HTR-8/SVneo (cell line): ENCODE measurements at places on chromosomes 16 and 17.
A peak's percentile ranks its signal among the peaks of the same experiment; 100 is the strongest.

DNA sequence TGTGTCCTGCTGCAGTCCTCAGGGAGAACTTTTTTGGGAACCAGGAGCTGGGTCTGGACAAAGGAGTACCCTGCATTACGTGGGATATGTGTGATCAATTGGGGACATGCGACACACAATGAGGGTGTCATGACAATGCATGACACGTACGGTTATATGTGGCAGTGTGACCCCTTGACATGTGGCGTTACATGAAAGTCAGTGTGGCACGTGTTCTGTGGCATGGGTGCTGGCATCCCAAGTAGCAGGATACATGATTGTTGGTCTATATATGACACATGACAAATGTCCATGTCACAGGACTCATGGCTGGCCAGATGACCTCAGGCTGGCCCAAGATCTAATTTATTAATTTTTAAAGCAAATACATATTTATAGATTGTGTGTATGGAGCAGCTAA, 9.7 kb upstream of the CPNE2 start:
- DNase-seq: no peak

DNA sequence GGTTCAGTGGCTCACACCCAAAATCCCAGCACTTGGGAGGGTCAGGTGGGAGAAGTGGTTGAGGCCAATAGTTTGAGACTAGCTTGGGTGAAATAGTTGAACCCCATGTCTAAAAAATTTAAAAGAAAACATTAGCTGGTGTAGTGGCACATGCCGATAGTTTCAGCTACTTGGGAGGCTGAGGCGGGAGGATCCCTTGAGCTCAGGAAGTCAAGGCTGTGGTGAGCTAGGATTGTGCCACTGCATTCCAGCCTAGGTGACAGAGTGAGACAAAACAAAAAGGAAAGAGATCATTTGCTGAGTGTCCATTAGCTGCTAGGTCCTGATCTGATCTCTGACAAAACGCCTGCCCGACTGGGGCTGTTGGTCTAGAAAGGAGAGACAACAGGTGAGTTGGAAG, 14.1 kb upstream of the DBNDD1 start:
- DNase-seq: no peak

GRCh38 chr17:60390925-60391470, 935 bp downstream of the USP32 start:
- peak; percentile 31 for DNase-seq

- no peak for DNase-seq
Observed at GRCh38 chr16:65702707-65703402, 581.0 kb upstream of the CDH11 start.

GRCh38 chr17:62693616-62694409, 66.3 kb downstream of the MRC2 start:
- no peak for DNase-seq

- DNase-seq: no peak
Observed at GRCh38 chr17:830950-831349, 48.8 kb downstream of the MRM3 start.

DNA sequence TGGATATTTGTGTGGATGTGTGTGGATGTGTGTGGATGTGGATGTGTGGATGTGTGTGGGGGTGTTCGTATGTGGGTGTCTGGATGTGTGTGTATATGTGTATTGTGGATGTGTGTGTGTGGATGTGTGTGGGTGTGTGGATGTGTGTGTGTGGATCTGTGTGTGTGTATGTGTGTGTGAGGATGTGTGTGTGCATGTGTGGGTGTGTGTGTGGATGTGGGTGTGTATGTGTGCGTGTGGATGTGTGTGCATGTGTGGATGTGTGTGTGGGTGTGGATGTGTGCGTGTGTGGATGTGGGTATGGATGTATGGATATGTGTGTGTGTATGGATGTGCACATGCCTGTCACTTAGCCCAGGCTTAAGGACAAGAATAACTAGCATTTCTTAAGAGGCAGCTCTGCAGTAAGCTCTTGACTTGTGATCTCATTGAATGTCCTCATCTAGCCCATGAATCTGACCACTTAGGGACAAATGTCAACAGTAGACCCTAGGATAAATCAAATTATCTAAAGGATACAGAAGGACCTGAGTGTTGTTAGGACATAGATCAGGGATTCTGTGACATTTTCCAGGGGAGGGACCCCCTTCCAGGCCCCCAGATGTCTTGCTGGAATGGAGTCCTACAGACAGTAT, 83.5 kb downstream of the BMERB1 start:
- DNase-seq: no peak

GRCh38 chr16:87955302-87956097, 4.3 kb downstream of the BANP start:
- no peak for DNase-seq

- DNase-seq: no peak
Observed at GRCh38 chr16:8199390-8199789, 390.9 kb downstream of the TMEM114 start.

DNA sequence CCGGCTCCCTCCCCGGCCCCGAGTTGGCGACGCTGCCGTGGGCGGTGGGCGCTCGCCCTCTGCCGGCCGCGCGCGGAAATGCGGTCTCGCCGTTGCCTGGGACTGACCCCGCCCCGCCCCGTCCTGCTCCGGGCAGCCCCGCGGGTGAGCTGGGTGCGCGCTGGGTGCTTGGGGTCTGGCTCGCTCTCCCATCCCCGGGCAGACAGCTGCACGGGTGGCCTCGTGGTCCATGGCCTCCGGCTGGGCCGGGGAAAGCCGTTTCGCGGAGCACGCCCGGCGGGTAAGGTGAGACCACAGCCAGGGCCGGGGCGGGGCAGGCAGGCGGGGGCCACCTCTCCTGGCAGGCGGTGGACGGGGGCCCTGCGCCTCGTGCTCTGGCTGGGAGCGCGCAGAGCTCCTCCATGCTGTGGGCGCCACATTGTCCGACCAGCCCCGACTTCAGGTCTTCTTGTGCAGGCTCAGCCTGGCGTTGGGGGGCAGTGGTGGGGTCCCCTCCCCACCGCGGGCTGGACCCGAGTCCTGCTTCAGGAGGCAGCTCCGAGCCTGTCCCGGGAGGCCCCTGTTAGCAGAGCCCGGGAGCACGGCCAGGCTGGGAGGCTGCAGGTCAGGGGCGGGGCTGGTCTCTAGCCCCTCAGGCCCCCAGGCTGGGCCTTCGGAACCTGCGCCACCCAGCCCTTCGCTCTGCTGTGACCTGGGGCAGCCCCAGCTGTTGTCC, 7.0 kb upstream of the C1QTNF8 start:
- DNase-seq: peak; percentile 81
